Fibroblast of skin of left biceps (primary cell): ENCODE measurements at places on chromosomes 3 and 15.
A peak's percentile ranks its signal among the peaks of the same experiment; 100 is the strongest.

DNA sequence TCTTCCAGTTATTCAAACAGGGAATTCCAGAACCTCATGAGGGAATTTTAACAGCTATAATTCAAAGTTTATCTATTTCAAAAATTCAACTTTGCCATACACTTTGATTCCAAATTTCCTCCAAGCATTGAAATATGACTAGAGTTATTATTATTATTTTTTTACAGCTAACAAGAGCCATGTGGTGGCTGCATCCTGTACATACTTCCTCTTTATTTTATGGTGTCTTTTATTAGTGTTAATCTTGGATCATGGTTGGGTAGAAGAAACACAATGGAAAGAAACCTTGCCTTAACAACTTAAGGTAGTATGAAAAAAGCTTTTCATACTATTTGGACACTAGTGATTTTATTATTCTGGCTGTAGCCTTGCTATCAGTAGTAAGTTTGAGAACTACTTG, 52.7 kb downstream of the TFG start:
- no peak for DNase-seq

DNA sequence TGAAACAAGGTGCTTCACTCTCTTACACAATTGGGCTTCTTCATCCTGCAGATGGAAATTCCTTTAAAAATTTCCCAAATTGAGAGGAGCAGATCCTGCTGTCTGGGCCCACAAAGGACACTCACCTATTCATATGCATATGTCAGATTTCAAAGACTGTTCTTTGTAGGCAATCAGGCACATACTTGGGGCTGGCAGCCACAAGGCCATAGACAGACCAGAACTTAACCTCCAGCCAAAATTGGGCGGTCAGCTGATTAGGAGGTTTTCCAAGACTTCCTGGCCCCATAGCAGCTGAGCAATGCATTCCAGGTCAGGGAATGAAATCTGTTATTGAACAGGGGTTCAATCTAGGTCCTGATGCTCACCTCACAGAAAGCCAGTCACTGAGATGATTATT, 15.0 kb upstream of the HPS3 start:
- no peak for DNase-seq

- DNase-seq: peak; percentile 69
These were observed 15.4 kb upstream of the RFC4 start for GRCh38 chr3:186821429-186822387.

- DNase-seq: peak; percentile 31
These were observed 227.8 kb upstream of the CTNNB1 start for GRCh38 chr3:40971191-40972168.

- DNase-seq: no peak
These were observed 7.1 kb downstream of the GPR87 start for GRCh38 chr3:151309566-151309965.

DNA sequence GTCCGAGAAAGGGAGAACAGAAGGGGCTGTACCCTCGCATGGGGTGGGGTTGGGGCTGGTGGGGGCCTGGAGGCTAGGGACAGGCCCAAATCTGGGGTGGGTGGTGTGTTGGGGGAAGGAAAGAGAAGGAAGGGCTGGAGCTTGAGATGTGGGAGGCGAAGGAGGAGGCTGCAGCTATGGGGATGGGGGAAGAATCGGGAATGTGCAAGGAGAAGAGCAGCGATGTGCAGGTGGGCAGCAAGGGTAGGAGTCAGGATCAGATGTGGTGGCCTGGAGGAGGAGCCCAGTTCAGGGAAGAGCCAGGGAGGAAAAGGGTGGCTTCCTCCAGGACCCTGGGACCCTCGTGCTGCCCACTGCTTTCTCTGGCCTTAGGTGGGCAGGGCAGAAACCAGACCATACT, 21.2 kb downstream of the ZNF35 start:
- DNase-seq: no peak

- DNase-seq: no peak
These were observed 3.1 kb downstream of the AP4E1 start for GRCh38 chr15:50911621-50912020.

- no peak for DNase-seq
These were observed 28.7 kb upstream of the SACM1L start for GRCh38 chr3:45660567-45660901.

DNA sequence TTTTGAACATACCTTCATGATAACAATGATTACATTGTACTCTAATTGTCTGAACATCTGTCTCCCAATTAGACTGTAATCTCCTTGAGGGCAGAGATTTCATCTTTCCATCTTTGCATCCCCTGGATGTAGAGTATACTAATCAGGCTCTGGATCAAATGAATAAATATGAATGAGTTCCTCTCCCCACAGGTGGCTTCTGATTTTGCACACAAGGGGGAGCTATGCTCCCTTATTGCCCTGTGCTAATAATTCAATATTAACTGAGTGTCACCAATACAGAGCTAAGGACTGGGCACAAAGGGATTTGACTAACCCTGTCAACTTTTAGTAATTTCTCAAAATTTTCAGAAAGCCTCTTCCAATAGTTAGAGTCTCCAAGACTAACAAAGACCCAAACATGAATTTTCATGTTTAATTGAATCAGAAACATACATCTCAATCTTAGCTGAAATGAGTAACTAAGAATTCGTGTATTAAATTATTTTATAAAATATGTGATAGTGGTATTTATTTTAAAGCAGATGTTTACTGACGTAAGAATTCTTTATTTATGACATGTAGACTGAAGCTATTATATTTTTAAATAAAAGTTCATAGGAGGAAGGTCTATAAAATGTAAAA, 3.0 kb downstream of the DUOXA1 start:
- peak; percentile 2 for DNase-seq

- DNase-seq: no peak
These were observed 16.3 kb downstream of the CCR3 start for GRCh38 chr3:46258525-46258924.

DNA sequence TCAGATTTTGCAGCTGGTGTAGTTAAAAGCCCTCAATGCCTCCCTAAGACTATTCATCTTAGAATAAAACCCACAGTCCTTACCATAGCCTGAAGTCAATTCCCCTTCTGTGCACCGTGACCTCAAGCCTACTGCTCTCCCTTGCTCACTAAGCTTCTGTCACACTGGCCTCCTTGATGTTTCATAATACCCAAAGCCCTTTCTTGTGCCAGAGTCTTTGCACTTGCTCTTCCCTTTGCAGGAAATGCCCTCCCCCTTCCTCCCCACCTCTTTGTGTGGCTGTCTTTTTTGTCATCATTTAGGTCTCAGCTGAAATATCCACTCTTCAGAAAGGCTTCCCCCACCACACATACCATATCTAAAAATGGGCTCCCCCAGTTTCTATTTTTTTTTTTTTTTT, 4.2 kb upstream of the PLEKHO2 start:
- DNase-seq: no peak

GRCh38 chr3:98980915-98981596, 79.6 kb upstream of the DCBLD2 start:
- DNase-seq: no peak

- DNase-seq: no peak
These were observed 25.6 kb upstream of the PYGO1 start for GRCh38 chr15:55613727-55614126.

DNA sequence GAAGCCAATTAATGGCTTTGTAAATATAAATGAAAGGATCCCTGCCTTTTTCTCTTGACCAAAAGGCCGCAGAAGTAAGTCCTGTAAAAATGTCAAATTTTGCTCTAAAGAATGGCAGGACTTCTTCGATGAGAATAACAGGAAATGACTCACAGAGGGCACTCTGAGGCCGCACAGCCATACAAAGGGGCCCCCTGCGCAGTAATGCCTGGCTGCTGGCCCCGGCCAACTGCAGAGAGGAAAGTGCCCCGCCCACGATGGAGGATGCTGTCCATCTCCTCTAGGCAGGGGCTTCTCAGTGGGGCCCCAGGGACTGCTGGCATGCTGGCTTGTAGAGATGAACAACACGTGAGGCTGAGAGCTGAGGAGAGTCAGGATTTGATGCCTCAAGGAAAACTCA, 18.1 kb upstream of the SCN10A start:
- DNase-seq: peak; percentile 43

- no peak for DNase-seq
These were observed 299.2 kb downstream of the ADAMTS17 start for GRCh38 chr15:100042558-100042957.

GRCh38 chr3:106593381-106593780, 724.6 kb upstream of the CBLB start:
- DNase-seq: no peak

GRCh38 chr3:55044486-55044885, 116.6 kb upstream of the LRTM1 start:
- no peak for DNase-seq

DNA sequence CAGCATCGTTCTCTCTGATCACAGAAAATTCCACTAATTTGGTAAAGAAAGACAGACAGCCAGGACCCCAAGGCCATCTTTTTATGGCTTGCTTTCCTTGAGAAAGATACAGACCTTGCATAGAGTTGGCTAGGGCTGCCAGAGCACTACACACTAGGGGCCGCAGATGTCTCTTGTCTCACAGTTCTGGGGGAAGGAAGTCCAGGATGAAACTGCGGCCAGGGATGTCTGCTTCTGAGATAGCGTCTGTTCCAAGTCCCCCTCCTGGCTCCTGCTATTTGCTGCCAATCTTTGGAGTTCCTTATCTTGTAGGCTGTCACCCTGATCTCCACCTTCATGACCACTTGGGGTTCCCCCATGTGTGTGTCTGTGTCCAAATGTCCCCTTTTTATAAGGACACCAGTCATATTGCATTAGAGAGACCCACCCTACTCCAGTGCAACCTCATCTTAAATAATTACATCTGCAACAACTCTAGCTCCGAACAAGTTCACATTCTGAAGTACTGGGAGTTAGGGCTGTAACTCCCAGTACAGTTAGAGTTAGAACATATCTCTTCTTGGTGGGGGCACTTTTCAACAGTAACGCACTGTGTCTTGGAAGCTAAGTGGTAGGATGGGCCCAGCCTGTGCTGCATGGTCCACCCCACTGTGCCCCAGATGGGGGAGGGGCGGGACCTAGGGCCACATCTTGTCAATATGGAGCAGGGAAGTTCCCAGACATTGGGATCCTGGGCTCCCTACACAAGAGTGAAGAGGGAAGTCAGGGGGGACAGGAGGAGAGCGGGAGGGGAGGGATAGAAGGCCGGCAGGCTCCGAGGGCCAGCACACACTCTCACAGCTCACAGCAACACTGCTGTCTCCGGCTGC, 42.2 kb downstream of the KLF15 start:
- no peak for DNase-seq

DNA sequence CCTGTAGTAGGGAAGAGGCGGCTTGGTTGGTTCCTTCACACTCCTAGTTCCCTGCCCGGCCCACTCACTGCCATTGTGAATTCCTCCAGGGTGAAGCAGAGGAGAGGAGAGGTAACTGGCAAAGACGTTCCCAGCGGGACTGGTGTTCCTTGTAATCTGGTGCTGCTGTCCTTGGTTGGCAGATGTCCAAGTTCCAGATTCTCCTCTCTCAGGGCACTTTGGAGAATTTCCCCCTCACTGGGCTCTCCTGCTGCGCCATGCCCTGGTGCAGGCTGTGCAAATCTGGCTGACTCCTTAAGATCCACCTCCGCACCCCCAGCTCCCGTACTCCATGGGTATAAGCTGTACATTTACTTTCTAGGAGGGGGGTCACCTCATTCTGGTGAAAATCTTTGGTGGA, 37.3 kb downstream of the THSD4 start:
- no peak for DNase-seq

DNA sequence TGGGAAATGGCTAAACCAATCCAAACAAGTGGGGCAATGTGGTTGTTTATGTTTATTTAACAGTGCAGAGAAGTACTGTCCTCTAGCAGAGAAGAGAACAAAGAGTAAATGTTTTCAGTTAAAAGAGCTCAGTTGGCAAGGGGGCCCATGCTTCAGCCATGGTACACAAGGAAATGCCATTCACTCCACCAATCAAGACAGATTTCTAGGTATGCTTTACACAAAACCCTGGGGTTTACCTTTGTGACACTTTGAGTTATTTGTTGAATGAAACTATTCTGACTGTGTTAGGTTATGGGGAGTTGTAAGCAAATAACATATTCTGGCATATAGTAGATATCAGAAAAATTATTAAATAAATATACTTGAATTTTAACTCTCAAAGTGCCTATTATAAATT, 228.5 kb upstream of the MME start:
- DNase-seq: no peak

- no peak for DNase-seq
These were observed 50.0 kb downstream of the CYP19A1 start for GRCh38 chr15:51288143-51289065.

- DNase-seq: no peak
These were observed 590.0 kb downstream of the EPHA3 start for GRCh38 chr3:89697321-89697916.

DNA sequence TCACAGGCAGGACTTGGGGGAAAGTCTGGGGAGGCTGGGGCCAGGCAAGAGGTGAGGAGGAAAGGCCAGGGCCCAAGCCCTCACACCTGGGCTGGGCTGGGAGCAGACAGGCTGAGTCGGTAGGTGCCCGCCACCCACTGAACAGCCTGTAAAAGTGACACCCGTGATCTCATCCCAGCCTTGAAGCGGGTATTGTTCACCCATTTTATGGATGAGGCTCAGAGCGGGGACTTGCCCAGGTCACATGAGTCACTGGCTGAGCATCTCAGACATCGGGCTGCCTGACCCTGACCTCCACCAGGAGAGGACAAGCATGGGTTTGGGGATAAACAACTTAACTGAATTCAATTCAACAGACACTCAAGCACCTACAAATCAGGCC, 52.0 kb upstream of the CTSH start:
- DNase-seq: no peak

DNA sequence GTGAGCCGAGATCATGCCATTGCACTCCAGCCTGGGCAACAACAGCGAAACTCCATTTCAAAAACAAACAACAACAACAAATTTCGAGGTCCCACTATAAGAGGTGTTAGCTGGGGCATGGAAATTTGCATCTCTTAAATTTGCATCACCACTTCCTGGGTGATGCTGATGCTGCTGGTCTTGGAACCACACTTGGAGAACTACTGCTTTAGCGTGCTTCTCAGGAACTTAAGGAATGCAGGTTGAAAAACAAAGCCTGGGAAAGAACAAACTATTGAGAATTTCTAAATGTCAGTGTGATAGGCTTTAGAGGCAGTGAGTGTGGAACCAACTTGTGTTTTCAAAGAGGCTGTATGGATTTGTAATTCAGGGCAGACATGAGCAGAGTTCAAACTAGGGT, 858.4 kb upstream of the ARPP21 start:
- no peak for DNase-seq

- DNase-seq: peak; percentile 14
These were observed 257.1 kb upstream of the TRIM42 start for GRCh38 chr3:140420621-140421357.

DNA sequence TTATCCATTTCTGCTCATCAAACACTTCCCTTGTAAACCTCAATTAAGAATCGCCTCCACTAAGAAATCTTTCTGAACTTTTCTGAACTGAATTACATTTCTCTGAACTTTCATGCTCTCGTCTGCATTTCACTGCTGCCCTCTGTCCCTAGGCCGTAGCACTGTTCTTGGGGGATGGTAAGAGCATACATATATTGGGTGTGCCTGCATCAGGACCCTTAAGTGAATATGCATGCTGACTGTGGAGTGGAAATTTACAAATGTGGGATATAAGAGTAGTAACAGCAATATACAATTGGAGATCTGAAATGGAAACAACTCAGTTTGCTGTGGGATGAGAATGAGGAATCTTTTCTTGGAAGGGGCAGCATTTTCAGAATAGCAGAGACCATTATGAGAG, 148.6 kb downstream of the MCTP2 start:
- DNase-seq: no peak
